ENCODE measurements at places on chromosomes 2 and 18.

GRCh38 chr2:204114295-204115136, 178.0 kb downstream of the ICOS start:
- H3K27me3 ChIP-seq, result no peaks in the 10 kb centered on the region
- H3K4me1 ChIP-seq, result peaks cover 41% of the 10 kb centered on the region
- H3K36me3 ChIP-seq, result no peaks in the 10 kb centered on the region
- no peak overlapping the region for H3K4me3 ChIP-seq
- no peak overlapping the region for H3K27ac ChIP-seq

DNA sequence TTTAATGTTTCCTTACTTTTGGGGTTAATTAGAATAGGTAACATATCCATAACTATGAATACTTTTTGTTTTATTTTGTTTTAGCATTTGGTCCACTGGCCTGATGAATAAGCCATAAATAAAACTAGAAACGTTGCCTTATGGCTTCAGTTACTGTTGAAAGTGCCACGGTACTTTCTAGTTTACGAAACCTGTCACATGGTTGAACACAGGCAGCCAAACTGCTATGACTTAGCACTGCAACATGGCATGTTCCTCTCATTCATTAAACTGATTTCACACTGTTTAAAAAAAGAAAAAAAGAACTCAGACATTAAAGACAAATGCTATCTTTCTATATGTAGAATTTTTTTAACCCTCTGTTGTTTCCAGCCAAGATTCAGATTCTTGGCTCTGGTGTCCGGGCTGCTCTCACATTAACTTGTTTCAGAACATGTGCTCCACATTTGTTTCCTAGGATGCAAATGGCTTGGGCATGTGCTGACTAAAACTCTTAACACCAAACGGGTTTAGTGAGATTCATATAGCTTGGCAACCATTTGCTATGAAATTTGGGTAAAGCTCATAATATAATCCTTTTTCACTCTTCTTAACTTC, 323.9 kb upstream of the RND3 start:
- H3K27me3 ChIP-seq, result no peaks in the 10 kb centered on the region
- H3K4me1 ChIP-seq, result no peaks in the 10 kb centered on the region
- H3K36me3 ChIP-seq, result no peaks in the 10 kb centered on the region
- DNase-seq, result no peak

GRCh38 chr2:42117923-42118753, 51.0 kb upstream of the EML4 start:
- peaks cover 20% of the 10 kb centered on the region for H3K4me1 ChIP-seq

DNA sequence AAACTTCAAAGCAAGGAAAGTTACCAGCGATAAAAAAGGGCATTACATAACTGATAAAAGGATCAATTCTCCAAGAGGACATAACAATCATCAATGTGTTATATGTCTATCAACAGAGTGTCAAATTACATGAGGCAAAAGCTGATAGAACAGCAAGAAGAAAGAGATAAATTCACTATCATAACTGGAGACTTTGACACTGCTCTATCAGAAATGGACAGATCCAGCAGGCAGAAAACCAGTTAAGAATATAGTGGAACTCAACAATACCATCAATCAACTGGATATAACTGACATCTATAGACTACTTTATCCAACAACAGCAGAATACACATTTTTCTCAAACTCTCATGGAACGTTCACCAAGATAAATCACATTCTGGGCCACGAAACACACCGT, 65.0 kb downstream of the ROCK2 start:
- H3K27ac ChIP-seq, result no peak overlapping the region
- H3K4me3 ChIP-seq, result no peak overlapping the region
- peaks cover 8% of the 10 kb centered on the region for H3K36me3 ChIP-seq
- no peaks in the 10 kb centered on the region for H3K27me3 ChIP-seq

DNA sequence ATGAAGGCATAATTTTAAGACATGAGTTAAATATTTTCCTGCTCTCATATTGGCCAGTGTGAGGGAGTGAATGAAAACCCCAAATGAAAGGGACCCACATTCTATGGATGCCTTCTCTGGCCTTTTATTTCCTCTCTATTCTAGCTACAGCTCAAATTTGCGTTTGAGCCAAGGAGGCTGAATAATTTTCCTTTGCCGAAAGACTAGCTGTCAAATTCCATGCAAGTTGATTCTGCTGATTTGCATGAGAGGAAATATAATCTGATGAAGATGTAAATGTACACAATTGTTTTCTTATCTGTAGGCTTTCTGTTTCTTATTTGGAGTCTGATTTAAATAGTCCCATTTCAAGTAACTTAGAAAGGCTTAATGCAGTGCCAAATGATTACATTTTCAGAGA, 438.4 kb upstream of the SPRED2 start:
- DNase-seq, result no peak
- peaks cover 4% of the 10 kb centered on the region for H3K4me1 ChIP-seq
- H3K27me3 ChIP-seq, result no peaks in the 10 kb centered on the region
- no peak overlapping the region for H3K27ac ChIP-seq

DNA sequence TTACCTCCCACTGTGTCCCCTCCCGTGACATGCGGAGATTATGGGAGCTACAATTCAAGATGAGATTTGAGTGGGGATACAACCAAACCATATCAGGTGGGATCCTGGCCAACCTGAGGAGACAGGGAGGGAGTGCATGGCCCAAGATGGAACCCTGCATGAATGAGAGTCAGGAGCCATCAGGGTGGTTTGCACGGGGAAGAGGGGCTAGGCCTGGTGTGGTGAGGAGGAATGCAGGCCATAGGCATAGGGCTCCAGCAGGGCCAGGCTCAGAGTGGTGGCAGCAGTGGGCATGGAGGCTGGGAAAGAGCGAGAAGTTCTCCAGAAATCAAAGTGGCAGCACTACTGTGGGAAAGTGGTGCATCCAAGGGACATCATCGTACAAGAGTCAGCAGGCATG, 74.0 kb upstream of the BCL2L11 start:
- H3K27ac ChIP-seq, result no peak overlapping the region
- no peaks in the 10 kb centered on the region for H3K27me3 ChIP-seq
- no peaks in the 10 kb centered on the region for H3K4me1 ChIP-seq
- no peak overlapping the region for H3K4me3 ChIP-seq
- H3K36me3 ChIP-seq, result no peaks in the 10 kb centered on the region
- DNase-seq, result no peak

DNA sequence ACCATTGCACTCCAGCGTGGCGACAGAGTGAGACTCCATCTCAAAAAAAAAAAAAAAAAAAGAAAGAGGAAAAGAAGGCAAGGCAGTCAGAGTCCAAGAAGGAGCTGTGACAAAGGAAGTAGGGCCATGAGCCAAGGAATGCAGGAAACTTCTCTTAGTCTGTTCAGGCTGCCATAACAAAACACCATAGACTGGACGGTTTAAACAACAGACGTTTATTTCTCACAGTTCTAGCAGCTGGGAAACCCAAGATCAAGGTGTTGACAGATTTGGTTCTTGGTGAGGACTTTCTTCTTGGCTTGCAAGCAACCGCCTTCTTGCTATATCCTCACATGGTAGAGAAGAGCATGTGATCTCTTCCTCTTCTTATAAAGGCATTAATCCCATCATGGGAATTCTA, 13.1 kb upstream of the SUMO1 start:
- H3K27me3 ChIP-seq, result peaks cover 5% of the 10 kb centered on the region
- no peak overlapping the region for H3K4me3 ChIP-seq
- H3K27ac ChIP-seq, result no peak overlapping the region
- no peaks in the 10 kb centered on the region for H3K36me3 ChIP-seq
